NCI-H69 (cell line): ENCODE measurements at places on chromosomes 7 and 10.

- no peak for DNase-seq
Measured at GRCh38 chr7:906776-907157, 30.4 kb downstream of the GET4 start.

- DNase-seq = no peak
Measured at GRCh38 chr10:72278668-72279393, 5.1 kb downstream of the DDIT4 start.

DNA sequence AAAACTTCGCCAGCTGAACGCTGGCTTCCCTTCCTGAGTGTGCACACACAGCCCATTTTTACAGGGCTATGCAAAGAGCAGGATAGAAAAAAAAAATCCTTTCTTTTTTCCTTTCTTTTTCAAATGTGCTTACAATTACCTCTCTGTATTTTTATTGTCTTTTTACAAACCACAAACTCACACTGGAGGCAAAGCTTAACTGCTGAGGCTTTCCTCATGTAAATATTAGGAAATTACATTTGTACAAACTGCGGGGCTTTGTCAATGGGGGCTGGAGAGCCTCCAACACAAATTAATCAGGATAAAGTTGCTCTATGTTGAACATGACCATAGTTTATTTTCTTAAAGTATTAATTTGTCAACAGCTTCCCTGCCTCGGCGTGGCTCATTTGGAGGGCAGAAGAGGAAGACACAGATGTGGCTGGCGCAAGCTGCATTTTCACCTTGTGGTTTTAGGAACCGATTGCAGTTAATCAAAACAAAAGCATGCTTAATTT is 411.7 kb upstream of the MKI67 start:
- no peak for DNase-seq

DNA sequence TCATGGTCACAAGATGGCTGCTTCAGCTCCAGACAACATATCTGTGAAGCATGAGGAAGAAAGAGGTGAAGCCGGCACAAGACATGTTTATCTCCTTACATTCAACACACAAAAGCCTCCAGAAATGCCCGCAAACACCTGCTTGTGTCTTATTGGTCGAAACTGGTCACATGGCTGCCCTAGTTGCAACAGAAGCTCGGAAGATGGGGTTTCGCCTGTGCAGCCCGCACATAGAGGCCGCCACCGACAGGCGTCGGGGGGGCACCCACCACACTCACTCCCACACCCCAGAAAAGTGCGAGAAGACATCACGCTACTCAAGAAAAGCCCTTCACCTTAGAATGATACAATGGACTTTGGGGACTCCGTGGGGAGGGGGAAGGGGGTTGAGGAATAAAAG is 63.0 kb upstream of the MGMT start:
- DNase-seq = no peak

- peak; percentile 68 for DNase-seq
Measured at GRCh38 chr7:954330-955238, at the start of gene ADAP1. TSS of gene ADAP1 (minus strand) at chr7:954680. CDS start at chr7:954477, 203 bp downstream.

GRCh38 chr7:4882169-4883032 is 1.1 kb downstream of the RADIL start:
- DNase-seq = peak; percentile 69

DNA sequence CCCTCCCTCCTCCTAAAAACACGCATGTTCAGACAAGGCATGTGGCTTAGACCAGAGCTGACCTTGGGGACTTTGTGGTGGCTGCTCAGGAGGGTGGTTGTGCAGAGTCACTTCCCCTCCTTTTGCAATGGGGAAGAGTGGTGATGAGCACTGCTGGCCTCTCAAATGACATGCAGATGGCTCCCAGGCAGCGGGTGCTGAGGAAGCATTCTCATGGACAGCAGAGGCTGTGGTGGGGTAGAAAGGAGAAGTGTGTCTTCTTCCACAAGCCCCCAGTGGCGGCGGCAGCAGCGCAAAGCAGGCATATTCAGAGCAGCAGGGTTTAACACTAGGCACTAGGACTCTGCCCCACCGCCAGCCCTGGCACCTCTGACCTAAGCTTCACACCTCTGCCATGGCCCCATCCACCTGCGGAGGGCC is 105.9 kb upstream of the ANLN start:
- DNase-seq = no peak

- DNase-seq = no peak
Measured at GRCh38 chr7:118022546-118022945, 149.3 kb upstream of the CTTNBP2 start.

GRCh38 chr7:120502825-120503224 is 229.8 kb downstream of the KCND2 start:
- peak; percentile 30 for DNase-seq

DNA sequence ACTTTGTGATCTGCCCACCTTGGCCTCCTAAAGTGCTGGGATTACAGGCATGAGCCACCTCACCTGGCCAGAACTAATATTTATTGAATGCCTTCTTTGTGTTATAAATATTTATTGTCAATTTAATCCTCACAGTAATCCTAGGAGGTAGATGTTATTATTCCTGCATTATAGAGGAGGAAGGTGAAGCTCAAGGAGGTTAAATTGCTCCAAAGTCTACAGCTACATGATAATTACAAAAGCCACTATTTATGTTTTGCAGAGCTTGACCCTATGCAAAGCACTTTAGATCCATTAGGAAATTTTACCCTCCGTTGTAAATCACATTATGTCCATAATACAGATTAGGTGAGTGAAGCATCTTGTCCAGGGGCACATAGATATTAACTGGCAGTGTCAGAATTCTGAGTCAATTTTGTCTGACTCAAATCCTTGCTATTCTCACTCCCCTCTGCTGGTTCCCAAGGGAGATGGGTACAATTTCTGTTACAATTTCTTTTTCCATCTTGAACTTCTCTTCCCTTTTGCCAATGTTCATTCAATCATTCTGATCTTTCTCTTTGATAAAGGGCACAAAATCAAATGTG is 25.7 kb upstream of the CDK14 start:
- DNase-seq = no peak

DNA sequence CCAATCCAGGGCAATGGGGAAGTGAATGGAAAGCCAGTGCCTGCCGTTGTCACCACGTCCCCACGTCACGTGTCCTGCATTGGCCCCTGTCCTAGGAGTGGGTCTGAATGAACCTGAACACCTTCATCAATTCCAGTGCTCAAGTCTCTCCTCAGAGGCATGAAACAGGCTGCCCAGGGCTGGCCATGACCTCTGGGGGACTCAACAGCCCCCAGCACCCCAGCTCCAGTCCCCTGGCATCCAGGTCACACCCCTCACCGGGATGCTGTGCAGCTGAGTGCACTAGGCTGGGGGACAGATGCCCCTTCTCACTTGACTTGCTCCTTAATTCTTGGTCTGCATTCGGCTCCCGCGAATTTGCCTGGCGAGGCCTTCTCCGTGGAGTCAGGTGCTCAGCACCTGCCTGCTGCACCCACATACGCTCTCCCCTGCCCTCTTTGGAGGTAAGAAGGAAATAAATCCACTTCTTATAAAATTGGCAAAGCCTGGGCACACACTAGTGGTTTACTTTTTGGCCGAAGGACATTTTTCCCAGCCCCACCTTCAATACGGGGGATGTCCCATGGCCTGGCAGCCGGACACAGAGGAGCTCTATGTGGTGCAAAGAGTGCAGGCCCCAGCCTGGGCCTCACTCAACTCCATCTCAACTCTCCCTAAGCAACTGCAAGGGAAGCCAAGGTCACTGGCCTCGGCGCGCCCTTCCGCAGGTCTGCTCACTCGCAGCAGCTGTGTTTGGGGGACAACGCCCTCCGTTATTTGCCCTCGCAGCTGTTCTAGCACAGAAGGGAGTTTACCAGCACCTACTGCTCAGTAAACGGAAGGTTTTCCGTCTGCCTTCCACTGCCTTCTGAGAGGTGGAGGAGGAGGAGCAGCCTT is 77.6 kb upstream of the SHH start:
- no peak for DNase-seq

DNA sequence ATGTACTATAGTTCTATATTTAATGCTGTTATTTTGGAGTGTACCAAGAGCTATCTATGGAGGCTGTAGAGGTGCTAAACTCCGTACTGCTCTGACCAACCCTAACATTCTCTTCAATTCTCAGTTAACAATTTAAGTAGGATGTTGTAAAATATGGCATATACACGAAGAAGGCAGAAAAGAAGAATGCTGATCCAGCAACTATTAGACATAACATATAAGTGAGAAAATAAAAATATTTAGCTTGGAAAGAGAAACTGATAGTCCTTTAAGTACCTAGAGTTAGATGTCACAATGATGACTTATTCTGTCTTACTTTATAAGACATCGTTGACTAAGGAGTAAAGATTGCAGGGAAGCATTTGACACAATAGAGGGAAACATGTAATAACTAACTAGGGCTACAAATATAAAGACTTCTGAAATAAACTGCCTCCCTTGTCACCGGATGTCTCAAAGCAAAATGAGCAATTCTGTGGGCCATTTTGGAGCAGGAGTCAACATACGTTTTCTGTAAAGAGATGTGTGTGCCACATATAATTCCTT is 159.5 kb downstream of the CPEB3 start:
- no peak for DNase-seq

DNA sequence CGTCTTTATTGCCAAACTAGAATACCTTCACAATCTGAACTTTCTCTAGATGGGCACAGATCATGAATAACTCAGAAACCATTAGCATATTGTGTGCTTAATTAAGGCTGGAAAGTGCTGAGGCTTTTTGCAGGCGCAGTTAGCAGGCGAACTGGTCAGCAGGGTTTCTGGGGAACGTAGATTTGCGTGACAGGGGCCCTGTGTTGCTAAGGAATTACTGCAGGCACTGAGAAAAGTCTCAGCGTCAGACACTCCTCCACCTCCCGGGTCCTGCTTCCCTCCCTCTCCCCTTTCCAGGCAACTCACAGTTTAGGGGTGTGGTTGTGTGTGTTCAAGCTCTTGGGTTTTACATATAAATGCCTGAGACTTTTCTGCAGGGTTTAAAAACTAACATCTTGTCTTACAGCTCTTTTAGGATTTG is 2.2 kb downstream of the MAP3K8 start:
- peak; percentile 2 for DNase-seq

DNA sequence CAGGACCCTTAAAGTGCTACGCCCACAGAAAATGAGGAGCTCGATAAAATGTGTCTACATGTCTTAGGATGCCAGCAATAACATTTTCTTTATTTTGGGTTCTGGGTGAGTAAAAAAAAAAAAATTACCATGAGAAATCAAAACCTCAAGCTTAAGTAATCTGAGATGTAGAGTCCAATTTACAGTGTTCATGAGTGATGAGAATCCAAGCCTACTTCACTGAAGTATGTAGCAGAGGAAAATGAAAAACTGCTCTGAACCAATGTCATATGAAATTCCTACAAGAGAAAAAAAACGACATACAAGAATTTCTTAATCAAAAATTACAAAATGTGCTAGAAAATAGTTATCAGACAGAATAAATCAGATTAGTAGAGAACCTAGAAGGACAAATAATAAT is 274.4 kb downstream of the HTR7 start:
- no peak for DNase-seq

DNA sequence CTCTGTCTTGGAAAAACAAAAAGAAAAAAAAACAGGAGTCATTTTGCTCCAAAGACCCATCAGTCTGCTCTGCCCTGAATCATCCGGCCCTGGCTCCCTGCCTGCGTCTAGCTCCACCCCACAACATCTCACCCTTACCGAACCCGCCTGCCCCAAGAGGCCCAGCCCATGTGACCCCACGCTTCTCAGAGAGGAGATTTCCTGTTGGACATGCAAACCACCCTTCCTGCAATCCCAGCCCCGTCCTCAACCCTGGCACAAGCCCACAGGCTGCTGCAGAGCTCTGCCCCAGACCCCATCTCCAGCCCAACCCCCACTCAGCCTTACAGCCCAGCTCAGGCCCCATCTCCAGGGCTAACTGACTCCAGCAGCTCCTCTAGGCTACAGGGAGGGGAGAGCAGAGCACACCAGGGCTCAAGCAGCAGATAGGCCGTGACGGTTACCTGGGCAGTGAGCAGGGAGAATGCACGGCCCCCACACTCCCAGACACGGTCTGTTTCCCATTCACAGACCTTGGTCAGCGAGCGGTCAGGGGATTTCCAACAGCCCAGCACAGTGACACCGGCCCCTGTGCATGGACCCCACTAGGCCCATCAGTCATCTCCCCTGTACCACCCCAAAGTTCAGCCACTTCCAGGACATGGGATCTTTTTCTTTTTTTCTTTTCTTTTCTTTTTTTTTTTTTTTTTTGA is 69.9 kb upstream of the GTF2I start:
- peak; percentile 24 for DNase-seq

DNA sequence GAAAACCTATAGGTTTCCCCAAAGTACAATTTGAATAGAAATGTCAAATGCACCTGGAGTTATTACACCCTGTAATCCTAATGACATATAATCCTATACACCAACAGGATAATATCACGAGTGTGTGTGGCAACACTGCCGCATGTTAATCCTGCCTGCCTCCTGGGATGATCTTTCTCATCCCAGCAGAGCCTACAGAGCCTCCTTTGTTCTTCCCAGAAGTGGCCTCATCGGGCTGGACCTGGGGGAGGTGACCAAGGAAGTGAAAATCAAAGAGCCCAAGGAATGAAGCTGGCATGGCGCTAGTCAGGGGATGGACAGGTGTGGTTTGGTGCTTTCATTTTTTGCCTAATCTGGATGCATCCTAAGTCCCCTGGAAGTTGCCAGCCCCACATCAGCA is 29.5 kb upstream of the LEP start:
- no peak for DNase-seq

DNA sequence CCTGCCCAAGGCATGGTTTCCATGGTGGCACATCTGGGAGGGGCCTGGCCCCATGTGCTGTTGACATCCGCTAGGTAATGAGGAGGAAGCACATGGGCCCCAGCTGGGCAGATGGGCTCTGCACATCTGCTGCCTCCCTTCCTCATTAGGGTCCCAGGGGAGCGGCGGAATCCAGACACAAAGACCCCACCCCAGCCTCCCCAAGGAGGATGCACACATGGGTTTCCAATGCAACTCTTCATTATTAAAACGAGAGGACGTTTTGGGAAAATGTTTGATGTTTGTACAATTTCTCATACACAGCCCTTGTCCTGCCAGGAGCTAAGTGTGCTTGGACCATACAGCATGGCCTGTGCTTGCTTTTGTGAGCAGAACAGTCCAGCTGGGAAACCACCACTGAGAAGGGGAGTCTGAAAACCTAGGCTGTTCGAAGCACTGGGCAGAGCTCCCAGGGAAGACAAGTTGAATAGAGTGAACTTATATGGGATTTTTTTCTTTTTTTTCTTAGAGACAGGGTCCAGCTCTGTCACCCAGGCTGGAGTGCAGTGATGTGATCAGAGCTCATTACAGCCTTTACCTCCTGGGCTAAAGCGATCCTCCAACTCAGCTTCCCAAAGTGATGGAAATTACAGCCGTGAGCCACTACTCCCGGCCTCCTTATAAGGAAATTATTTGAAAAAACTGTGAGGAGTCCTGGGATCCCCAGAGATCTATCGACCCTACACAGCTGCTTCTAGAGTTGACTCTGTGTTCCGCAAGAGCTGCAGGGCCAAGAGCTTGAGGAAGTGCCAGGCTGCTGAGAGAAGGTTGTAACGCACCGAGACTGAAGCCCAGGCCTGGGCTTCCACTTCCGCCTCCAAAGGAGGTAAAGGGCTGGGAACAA is 23.4 kb downstream of the FAM107B start:
- DNase-seq = peak; percentile 87
